ENCODE measurements at places on chromosomes 7 and 10.

GRCh38 chr7:38330039-38330438 lies 56.6 kb upstream of the TARP start:
- no peak for DNase-seq

- no peak for DNase-seq
These were observed 286.7 kb upstream of the HABP2 start for GRCh38 chr10:113266147-113266546.

- DNase-seq, result no peak
These were observed 53.5 kb downstream of the PODXL start for GRCh38 chr7:131502810-131503508.

DNA sequence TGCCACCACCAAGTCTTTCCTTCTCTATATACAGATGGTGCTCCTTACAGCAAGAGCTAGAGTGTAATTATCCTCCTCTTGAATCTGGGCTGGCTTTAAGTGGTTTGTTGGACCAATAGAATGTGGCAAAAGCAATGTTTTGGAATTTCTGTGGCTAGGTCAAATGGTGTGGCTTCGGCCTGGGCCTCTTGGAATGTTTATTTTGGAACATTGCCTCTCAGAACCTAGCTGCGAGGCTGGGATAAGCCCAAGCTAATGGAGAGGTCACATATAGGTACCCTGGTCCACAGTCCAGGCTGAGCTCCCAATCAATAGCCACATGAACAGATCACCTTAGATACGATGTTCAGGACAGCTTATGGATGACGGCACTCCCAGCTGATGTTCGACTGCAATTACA lies 556.7 kb downstream of the TYW1 start:
- DNase-seq, result no peak

GRCh38 chr10:113665806-113666354 lies 2.0 kb upstream of the NRAP start:
- no peak for DNase-seq

DNA sequence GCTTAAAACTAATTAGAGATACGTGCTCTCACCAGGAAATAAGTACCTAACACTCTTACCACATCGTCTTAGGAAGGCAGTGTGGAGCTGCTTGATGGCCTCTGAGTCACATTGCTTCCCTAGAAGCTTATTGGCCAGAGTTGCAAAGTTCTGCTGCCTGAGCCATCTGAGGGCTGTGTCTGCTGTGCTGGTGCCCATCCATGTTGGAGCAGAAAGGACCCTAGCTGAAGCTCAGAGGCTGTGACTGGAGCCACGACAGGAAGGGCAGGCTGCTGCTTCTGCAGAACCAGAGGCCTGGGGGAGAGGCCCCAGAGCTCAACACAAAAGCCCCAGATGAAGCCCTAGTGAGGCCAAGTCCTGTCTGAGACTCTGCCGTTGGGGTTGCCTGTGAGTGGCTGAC lies 64.8 kb upstream of the IGFBP3 start:
- no peak for DNase-seq

DNA sequence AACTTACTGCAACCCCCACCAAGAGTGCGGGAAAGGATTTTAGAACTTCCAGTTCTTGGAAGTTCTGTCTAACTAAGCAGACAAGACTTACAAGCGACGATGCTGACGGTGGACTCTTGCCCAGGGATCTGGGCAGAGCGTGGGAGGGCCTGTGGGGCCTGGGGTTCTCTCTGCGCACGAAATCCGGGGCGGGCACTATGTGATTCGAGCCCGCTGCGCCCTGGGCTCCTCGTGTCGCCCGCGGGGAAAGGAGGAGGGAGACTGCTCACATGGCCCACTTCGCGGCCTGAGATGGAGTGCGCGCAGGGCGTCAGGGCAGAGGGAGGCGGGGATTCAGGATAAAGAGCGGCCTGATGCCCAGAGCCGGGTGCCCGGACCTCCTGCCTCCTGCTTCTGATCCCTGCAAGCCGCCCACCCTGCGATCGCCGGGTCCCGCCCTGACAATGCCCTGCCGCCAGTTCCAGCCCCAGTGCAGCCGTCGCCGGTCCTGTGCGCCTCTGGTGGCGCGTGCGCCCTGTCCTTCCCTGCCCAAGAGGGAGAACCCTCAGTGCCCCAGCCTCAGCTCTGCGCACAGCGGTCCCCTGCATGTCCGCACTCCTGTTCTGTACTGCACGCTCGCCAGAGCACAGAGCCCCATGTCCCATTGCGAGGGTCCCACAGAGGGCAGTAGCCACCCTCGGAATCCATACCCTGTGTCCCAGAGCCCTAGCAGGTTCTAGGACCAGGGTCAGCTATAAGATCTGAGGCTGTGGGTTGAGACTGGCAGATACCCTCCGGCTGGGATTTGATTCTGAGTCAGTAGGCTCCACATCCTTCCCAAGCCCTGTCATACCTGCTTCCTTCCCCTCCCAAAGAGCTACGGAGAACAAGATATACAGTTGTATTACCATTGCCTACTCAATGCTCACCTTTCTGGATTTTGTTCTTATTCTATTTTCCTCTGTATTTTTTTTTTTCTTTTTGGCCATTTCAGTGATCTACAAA lies 99.4 kb upstream of the TMEM106B start:
- DNase-seq, result peak; percentile 72

DNA sequence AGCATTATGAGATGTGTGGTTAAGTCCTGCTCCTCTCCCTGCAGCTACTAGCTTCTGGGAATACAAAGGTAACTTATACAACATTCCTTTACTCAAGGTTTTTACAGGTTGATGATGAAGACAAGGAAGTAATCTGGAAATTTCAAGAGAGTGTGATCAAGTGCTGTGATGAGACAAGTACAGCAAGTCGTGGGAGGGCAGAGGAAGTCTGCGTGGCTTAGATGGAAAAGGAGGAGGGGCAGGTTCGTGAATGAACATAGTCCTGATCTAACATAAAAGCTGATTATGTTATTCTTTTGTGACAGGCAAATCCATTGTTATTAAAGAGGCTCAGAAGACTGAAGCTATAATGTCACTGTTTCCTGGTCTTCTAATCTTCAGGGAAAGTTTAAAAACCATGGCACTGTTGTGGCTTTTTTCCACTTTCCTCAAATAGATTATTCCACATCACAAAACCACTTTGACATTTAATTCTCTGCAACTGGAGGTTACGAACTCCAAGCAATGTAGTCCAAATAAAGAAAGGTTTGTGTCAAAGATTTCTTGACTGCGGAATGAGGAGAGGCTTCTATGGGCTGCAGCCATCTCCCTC lies 84.1 kb downstream of the CPXM2 start:
- DNase-seq, result no peak

DNA sequence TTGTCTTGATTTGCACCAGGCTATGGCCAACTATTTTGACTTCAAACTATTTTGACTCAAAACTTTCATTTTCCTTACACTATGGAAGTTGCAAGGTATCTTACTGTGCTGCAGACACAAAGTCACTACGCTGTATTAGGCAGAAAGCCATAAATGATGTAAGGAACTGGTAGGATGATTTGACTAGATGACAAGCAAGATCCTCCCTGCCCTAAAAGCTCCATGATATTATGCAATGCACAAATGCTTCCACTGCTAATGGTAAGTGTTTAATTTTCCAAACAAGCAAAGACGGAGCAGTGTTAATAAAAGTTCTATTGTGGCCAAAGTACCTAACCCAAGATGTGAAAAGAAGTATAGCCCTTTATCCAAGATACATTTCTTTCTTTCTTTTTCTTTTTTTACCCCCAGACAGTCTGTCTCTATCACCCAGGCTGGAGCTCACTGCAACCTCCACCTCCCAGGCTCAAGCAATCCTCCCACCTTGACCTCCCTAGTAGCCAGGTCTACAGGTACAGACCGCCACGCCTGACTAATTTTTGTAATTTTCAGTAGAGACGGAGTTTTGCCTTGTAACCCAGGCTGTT lies 98.2 kb downstream of the ANK3 start:
- DNase-seq, result no peak

DNA sequence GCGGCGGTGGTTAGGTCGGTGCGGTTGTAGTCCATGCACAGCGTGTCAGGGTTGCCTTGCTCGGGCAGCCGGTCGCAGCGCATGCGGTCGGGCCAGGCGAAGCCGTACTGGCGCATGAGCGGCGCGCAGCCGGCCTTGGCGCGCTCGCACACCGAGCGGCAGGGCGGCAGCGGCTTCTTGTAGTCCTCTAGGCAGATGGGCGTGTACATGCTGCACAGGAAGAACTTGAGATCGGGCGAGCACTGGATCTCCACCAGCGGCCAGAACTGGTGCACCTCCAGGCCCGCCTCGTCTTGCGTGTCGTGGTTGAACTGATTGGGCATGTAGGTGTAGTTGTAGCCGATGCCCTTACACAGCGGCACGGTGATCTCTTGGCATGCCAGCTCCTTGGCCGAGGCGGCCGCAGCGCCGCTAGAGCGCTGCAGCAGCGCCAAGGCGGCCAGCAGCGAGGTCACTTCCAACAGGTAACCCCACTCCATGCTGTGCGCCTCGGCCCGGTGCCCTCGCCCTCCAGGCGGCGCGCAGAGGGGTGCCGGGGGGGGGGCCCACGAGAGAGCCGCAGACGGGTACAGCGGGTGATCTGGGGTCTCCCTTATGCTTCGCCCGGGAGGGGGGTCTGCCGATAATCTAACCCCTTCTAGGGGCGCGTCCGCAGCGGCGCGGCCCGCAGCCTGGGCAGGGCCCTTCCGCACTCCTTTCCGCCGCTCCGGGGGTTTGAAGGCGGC lies 983 bp downstream of the FZD8 start:
- DNase-seq, result peak; percentile 85

DNA sequence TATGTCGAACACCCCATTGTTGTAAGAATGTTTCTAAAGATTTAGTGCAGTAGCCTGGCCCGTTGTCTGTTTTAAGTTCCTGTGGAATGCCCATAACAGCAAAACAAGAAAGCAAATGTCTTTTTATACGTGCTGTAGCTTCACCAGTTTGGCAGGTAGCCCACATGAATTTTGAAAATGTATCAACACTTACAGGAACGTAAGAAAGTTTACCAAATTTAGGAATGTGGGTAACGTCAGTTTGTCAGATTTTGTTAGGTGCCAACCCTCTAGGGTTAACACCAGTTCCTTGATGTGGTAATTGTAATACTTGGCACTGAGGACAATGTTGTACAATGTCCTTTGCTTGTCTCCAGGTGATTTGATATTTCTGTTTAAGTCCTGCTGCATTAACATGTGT lies 3.2 kb upstream of the GIMAP4 start:
- no peak for DNase-seq

DNA sequence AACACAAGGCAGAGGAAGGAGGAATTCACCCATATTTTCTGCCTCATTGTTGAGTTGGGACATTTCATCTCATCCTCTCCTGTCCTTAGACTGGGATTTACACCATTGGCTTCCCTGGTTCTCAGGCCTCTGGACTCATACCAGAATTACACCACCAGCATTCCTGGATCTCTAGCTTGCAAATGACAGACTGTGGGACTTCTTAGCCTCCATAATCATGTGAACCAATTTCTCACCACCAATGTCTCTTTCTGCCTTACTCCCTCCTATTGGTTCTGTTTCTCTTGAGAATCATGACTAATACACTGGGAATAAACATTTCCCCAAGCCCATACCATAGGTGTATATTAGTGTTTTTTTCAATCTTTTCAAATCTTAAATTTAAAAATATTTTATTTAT lies 2.9 kb upstream of the ZNF33A start:
- no peak for DNase-seq

DNA sequence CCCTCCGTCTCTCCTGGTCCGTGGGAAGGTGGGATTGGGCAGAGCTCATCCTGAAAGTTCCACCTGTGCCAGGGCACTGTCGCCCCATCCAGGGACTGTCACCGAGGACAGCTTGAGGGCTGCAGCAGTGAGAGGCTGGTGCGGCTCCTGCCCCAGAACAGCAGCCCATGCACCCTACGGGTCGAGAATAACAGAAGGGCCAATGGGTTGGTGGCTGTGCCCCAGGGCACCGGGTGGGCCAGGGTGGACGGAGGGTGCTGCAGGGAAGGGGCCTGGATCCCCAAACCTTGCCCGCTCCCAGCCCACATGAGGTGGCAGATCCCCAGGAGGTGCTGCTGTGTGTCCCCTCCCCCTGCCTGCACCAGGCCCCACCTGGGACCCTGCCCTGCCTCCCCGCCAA lies 23.9 kb downstream of the UNCX start:
- peak; percentile 66 for DNase-seq

DNA sequence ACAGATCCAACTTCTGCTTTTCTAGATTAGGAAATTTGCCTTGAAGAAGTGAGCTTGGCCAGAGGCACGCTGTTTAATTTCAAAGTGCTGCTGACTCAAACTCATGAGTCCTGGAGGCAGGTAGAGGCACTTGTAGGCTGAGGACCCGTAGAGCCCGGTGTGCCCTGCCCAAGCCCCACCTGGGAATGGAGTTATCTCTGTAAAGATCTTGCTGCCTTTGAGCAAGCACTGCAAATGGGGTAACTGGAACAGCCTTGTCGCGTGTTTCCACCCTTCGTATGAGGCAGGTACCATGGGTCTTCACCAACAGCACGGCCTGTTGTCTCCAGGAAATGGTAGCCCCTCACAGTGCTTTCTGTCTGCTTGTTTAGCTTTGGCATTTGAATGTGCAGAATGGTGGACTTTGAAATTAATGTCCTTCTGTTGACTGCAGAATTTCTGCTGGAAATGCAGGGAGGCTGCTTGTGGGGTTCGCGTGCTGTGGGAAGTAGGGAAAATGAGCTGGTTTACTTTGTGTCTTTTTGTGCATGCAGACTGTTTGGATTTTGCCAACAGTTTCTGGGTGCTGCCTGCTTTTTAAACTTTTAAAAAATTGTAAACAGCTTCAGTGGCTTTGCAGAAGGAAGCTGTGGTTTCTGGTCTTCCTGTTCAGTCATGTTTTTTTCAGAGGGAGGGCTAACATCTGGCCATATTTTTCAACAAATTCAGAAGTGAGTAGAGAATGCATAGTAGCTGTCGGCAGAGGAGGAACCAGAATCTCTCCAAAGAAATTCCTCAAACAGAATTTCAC lies 27.2 kb downstream of the CCM2 start:
- peak; percentile 82 for DNase-seq

DNA sequence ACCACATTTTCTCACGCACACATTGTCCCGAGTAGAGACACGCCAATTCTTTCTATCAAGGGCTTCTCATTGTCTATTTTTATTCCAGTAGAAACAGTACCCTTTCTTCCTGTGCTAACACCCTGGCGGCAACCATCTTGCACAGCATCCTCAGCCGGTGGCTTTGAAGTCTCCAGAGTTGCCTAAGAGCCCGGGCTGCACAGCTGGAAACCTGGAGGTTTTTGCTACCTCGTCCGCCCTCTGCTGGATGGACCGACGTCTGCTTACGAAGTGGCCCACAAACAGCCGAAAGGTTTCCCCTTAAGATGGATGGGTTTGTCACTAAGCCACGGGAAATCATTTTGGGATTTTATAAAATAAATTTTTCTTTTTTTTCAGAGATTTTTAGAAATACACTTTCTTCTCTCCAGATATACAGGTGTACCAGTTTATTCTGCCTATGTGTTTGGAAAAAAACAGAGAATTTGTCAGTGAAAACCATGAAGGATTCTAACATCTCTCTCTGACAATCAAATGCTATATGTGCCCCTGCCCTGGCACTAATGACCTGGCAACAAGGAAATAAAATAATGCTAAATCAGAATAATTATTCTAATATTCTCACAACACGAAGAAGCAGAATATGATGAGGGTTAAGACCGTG lies 81.8 kb upstream of the FAM204A start:
- DNase-seq, result peak; percentile 80

- DNase-seq, result no peak
These were observed 40.1 kb downstream of the LYZL1 start for GRCh38 chr10:29328983-29329382.

All from spleen (tissue), 13 donors.